AML-193 (cell line): ENCODE measurements at places on chromosomes 6 and 20.

GRCh38 chr6:49155316-49155715 is 307.7 kb downstream of the MMUT start:
- DNase-seq, result no peak

DNA sequence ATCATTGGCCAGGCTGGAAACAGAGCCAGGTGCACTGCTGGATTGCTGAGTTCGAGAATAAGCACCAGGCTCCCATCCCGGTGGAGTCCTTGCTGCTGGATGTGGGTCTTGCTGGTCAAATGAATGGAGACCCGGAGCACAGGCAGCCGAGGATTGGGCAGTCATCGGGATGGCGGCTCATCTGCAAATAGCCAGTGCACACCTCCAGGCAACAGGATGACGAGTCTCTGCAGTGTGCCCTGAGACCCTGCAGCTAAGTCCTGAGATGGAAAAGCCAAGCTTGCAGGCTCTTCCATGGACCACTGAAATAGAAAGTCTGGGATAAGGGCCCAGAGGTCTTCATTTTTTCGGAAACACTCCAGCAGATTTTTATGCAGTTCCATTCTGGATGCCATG is 143.5 kb downstream of the WDR27 start:
- no peak for DNase-seq

- DNase-seq, result no peak
These were observed 671 bp downstream of the BPHL start for GRCh38 chr6:3119040-3119723.

DNA sequence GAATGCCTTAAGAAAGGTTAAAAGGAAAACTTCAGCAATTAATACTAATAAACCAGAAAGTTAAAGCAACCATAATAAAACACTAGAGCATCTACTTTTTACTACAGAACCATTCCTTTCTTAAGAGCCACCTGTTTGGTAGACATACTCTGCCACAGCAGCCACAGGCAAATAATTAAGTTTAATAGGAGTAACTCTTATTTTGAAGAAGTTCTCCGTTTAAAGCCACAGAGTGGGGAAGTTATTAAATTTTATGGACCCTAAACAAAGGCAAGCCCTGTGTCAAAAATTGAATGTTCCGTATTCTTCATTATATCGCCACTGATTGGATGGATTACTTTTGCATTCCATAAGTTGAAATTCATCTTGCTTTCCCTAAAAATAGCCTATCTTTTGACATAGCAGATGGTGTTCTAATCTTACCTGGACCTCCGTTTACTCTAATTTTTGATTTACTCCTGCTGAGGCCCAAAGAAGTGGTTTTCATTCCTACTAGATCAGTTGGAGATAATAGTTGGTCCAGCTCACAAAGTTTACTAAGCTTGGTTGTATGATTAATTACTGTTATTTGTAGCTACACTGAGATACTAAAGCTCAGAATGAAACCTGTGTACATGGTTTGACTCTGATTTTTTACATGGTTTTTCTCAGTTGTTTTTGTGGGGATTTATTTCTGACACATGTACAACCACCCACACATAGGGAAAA is 140.4 kb upstream of the SUPT3H start:
- no peak for DNase-seq

DNA sequence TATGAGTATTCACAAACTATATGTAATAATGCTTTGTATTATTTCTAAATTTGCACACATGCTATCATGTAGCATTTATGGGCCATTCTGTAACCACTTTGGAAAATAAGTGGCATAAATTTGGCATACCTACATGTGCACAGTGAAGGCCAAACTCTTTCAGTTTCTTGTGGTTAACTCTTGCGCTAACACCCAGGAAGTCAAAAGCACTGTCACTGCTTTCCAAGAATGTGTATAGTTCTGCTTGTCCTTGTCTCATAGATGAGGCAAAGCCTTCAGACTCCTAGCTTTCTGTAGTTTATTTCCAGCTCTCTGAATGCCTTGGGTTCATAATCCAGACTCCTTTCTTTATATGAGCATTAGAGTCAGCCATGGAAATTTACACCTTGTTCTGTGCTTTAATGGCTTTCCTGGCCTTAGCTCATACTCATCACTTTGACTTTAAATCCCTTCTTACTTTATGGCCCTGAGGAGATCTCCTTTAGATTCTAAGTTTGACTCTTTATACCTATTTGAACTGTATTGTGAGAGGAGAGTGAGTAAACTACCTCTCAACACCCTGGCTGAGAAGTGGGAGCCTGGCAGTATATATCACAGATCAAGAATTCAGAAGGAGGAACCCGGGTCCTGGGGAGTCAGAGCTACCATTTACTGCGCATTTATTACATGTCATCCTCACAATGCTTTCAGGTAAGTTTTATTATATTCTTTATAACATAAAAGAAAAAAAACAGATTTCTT is 949 bp upstream of the SLC17A3 start:
- peak; percentile 92 for DNase-seq

- DNase-seq, result no peak
These were observed 37.1 kb downstream of the SUN5 start for GRCh38 chr20:32966881-32967781.

- DNase-seq, result peak; percentile 75
These were observed 9.0 kb upstream of the HSP90AB1 start for GRCh38 chr6:44237813-44238433.

DNA sequence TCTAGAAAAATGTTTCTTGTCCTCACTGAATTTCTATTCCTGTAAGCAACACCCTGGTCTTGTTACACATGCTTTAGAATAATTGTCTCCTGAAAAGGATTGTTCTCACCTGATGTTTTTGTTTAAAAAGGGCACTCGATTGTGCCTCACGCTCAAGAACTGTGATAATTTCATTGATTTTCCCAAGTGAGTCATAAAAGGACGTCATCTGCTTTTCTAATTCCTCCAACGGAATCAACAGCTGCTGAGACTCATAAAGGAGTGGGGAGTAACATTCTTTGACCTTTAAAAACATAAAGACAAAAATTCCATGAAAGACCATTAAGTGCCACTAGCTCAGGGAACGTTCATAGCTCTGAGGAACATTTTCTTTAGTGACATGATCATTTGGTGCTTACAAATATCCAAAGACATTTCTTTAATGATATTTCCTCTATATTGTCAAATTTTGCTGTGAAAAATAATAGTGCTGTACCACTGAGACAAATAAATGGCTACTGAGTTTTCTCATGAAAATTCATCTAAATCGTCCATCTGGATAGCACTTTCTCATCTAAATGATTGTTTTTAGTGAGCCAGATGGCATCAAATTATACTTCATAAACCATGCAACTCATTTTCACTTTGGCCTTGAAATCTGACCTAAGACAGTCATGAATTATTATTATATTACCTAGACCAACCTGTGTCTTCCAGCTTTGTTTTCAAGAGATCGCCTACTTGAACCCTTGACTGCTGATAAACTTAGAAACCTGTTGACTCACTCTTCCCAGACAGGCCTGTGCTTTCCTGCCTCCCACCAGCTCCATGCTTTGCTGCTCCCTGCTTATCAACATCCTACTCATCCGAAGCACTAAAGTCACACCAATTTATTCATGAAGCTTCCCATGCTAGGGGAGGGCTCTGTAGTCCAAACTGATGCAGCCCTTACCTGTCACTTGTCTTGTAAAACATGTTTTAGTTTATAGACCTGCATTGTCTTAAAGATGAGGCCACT is 178.2 kb downstream of the SYNE1 start:
- no peak for DNase-seq

- no peak for DNase-seq
These were observed 98.6 kb upstream of the RIN2 start for GRCh38 chr20:19659448-19659847.

DNA sequence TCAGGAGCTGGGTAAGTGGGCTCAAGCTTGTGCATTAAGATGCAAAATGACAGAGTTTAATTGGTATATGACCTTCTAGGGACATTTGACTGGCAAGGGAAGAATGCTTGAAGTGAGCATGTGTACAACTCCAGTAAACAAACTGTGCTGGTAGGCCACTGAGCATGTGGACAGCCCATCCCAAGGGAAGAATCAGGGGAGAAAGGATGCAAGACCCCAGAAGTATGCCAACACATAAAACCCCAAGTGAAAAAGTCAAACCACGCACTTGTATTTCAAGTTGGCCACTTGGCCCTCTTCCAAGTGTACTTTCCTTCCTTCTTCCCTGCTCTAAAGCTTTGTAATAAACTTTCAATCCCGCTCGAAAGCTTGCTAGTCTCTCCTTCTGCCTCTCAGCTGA is 10.4 kb upstream of the THBD start:
- DNase-seq, result no peak

DNA sequence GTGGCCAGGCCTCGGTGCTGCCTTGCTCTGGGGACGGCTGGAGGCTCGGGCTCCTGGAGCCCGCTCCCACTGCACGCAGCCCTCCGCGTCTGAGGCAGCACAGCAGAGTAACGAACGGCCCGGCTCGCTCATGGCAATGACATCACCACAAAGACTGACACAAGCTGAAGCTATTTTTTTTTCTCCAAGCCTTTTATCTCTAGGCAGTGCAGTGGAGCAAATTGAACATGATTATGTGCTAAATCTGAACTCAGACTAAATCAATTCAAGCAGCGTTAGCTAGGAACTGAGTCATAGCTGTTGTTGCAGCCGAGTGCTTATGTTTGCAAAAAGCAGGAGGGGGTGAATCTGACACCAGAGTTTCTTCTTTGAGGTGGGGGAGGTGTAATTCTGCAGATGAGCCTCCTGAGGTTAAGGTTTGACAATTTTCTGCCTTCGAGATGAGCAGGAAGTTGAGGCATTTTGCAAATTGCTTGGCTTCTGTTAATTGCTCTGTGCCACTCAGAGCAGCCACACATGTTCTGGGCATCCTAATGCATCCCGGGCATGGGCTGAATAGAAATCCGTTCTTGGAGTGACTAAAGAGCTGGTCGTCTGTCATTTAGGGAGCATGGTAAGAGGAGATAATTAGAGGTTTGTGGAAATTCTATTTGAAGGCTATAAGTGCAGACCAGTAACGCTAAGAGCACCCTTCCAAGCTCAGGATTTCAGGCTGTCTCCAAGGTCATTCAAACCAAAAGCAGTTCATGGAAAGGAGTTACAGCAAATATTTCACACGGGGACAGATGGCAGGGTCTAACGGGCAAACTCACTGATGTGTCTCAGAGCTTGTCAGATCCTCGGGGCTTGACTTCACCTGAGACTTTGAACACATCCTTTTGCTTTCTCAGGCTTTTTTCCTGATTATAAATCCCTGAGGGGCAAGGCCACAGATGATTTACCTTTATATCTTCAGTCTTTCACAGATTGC is 155.1 kb upstream of the ENPP5 start:
- DNase-seq, result no peak

- no peak for DNase-seq
These were observed 8.1 kb upstream of the APCDD1L start for GRCh38 chr20:58523072-58523970.

DNA sequence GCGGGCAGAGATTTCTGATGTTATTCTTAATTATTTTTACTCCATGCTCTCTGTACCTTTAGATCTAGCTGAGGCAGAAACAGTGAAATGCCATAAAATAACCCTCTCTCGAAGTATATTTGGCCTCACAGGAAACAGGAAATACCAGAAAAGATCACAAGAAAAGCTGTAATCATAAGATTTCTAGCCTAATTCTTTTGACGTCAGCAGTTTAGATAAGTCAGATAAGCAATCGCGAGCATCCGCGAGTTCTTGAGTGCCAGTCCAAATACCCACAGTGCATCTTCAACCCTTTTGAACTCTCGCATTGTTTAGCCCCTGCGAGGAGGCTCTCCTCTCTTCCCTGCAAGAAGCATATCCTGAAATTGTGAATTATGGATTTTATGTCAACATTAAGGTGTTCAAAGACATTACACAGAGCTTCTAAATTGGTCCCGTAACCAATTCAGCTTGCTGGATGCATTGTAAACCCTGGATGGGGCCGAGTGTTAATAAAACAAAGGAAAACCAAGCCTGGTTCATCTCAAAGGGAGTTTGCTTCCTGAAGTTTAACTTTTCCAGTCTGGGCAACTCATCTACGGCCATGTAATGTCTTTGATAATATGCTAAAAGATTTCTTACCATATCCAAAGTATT is 198.9 kb downstream of the MTFR2 start:
- DNase-seq, result no peak

DNA sequence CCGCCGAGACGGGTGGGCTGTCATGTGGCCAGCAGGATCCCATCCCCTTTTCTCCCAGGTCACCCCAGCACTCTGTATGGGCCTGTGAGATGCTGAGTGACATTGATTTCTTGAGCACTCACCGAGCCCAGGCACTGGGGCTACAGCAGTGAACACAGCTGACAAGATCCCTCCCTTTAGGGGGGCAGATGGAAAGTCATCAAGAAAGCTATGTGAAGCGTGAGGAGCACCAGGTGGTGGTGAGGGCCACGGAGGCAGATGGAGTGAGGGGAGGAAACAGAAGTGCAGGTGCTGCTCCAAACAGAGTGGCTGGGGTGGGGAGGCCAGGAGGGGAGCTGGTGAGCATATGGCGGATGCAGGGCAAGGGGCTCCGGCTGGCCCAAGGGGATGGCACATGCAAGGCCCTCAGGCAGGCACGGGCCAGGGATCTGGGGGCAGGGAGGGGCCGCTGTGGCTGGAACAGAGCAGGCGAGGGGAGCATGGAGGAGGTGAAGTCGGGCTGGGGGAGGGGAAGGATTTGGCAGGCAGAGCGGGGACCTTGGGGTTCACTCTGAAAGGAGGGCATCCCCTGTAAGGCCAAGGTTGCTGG is 184.0 kb downstream of the BMP7 start:
- no peak for DNase-seq

DNA sequence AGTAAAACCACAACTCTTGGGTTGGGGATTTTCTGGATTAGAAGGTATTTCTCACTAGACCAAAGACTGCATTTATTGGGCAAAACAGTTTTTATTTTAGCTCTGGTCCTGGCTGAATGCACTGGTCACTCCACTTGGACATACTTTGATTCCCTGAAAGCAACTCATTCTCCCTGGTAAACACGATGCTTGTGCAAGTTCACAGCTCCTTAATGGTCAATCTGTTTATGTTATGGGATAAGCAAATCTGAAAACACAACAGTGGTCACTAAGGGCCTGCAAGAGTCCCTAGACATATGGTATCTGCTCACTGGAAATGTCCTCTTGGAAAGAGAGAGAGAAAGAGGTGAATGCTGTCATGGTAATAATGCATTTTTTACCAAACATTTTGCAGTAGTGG is 559.8 kb downstream of the CDH26 start:
- no peak for DNase-seq

GRCh38 chr6:162203287-162203686 is 524.3 kb downstream of the PRKN start:
- DNase-seq, result no peak

DNA sequence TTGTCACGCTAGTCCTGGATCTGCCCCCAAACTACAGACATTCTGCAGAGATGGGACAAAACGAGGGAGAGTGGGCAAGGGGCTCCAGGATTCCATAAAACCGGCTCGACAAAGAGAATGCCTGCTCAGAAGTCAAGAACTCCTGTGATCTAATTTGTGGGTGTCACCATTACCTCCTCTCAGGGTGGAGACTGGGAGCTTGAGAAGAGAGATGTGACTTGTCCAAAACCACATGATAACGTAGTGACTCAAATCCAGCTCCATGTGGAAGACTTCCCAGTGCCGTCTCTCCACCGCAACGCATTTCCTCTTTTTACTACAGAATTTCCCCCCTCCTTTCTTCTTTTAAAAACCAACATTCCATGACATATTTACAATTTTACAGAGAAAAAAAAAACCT is 44.3 kb downstream of the TRERF1 start:
- no peak for DNase-seq

- no peak for DNase-seq
These were observed 8.9 kb downstream of the EHMT2 start for GRCh38 chr6:31888276-31889258.
